ENCODE measurements at places on chromosomes 13 and 19.

GRCh38 chr13:76932076-76932475 lies 16.2 kb upstream of the ACOD1 start:
- no peak overlapping the region for H3K27ac ChIP-seq
- H3K4me1 ChIP-seq: no peaks in the 10 kb centered on the region
- H3K4me3 ChIP-seq: no peak overlapping the region
- no peak for DNase-seq
- no peaks in the 10 kb centered on the region for H3K27me3 ChIP-seq
- H3K36me3 ChIP-seq: no peaks in the 10 kb centered on the region

DNA sequence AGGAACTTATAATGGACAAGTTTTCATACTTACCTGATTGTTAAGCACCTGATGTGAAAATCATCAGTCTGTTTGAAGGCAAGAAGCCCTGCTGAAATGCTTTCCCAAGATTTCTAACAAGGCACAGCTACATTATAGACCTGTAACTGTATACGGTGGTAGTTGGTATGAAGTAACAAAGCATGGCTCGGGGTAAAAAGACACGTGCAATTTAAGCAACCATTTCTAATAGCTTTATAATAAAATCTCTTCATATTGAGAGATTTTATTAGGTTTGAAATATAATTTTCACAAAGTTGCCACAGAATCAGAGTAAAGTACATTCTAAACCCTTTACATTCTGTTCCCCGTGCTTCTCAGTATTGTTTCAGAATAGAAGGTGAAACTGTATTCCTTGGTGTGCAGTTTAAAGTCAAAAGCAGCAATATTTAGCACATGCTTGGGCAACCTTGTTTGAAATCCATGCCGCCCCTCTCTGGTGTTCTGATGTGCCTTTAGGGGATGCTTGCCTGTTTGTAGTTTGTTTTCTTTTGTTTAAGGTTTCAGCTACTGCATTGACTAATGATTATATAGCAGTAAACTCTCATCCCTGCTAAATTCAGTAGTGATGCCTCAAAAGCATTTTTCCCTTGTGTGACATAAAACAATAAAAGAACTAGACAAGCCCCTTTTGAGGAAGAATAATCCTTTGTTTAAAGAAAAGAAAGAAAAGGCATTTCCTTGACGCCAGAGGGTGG lies 125.2 kb upstream of the OBI1 start:
- no peak overlapping the region for H3K4me3 ChIP-seq
- no peaks in the 10 kb centered on the region for H3K27me3 ChIP-seq
- DNase-seq: no peak
- no peaks in the 10 kb centered on the region for H3K4me1 ChIP-seq
- H3K27ac ChIP-seq: no peak overlapping the region

DNA sequence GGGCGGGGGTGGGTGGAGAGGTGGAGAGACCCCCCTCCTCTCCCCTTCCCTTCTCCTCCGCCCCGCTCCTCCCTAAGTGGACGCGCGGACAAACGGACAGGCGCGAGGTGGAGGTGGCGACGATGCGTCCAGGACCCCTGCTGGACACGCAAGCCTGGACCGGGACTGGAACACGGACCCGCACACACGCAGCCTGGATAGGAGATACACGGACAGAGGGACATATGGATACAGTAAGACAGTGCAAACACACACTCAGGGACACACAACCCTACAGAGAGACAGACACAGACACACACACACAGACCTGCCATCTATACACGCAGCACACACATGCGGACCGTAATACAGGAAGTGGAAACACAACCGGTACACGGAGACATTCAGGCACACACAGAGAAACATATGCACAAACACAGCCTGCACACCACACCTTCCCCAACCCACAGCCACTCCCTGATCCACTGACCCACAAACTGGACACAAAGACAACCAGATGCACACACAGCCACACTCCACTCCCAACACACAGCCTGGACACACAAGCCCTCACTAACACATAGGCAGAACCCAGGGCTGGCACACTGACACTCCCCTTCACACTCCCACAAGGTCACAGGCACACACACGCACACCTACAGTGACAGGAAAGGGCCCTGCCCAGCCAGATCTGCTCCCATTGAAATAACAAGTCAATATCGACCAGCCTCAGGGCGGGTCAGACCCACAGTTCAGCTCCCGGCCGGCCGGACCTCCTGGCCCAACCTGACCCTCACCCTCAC lies 696 bp upstream of the ERFL start:
- no peaks in the 10 kb centered on the region for H3K36me3 ChIP-seq
- DNase-seq: no peak
- H3K4me1 ChIP-seq: peaks cover 6% of the 10 kb centered on the region
- no peak overlapping the region for H3K4me3 ChIP-seq
- peaks cover 93% of the 10 kb centered on the region for H3K27me3 ChIP-seq
- H3K27ac ChIP-seq: no peak overlapping the region

- H3K27ac ChIP-seq: no peak overlapping the region
- peaks cover 15% of the 10 kb centered on the region for H3K36me3 ChIP-seq
- no peak for DNase-seq
- peaks cover 13% of the 10 kb centered on the region for H3K4me1 ChIP-seq
- H3K27me3 ChIP-seq: no peaks in the 10 kb centered on the region
Observed at GRCh38 chr19:4365791-4366665, 22.7 kb downstream of the MPND start.

DNA sequence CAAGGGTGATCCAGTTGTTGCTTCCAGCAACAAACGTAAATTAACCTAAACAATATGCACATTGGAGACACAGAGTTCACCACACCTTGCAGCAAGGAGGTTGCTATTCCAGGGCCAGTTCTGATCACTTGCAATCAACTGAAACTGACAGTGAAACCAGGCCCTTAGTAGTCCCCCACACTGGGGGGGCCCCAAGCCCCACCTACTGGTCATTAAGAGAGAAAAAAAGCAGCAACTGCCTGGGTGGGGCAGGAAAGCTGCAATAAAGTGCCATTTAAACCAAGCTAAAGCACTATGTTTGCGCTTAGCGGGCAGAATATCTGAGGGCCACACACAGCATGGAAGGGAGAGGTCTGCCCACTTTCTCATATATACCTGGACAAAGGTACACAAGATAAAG lies 51.5 kb downstream of the ATP7B start:
- no peak for DNase-seq
- no peaks in the 10 kb centered on the region for H3K4me1 ChIP-seq
- H3K4me3 ChIP-seq: no peak overlapping the region
- H3K36me3 ChIP-seq: no peaks in the 10 kb centered on the region
- H3K27me3 ChIP-seq: no peaks in the 10 kb centered on the region

DNA sequence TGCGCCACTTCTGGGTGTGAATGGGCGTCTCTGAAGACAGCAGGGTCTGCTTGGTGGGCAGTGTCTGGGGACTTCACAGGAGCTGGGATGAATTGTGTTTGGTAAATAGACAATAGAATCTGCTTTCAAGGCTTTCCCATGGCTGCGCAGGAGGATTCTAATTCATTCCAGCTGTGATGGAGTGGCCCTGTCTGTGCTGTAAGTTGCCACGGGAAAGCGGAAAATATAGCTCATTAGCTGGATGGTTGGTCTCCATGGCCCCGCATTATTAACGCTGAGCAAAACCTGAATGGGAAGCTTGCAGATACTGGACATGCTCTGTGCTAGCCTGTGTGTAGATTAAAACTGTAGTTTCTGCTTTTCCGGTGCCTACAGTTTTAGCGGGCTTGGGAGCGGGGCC lies 15.6 kb upstream of the C1QTNF9 start:
- H3K4me1 ChIP-seq: no peaks in the 10 kb centered on the region
- no peak overlapping the region for H3K4me3 ChIP-seq

DNA sequence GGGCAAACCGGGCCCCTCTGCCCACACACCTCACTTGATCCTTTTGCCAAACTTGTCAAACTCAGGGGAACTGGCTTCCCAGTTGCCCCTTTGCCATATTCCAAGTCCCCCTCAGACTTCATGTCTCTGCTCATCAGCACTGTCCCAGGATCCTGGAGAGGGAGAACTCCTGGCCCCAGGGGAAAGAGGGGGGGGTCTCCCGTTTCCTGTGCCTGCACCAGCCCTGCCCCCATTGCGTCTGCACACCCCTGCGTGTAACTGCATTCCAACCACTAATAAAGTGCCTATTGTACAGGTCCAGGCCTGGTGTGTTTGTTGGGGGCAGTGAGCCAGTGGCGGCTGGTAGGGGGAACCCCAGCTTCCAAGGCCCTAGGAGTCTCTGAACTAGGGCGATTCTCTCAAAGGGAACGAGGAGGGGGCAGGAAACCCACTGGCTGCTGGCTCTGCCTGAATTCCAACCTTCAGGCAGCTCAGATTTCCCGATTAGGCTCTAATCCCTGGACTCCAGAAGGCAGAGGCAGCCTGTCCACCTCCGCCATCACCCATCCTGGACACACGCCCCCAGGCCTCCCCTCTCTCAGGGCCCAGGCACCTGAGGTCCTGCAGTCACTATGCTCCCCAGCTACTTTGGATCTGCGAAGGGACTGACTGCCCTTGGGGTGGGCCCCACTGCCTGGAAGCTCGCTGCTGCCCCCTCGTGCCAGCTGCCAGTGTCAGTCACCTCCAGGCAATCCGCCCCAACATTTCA lies 9.7 kb upstream of the ILF3 start:
- H3K4me1 ChIP-seq: peaks cover 8% of the 10 kb centered on the region
- peak overlapping the region; percentile 28 for H3K27ac ChIP-seq
- H3K27me3 ChIP-seq: no peaks in the 10 kb centered on the region
- H3K36me3 ChIP-seq: peaks cover 12% of the 10 kb centered on the region
- DNase-seq: peak; percentile 75

DNA sequence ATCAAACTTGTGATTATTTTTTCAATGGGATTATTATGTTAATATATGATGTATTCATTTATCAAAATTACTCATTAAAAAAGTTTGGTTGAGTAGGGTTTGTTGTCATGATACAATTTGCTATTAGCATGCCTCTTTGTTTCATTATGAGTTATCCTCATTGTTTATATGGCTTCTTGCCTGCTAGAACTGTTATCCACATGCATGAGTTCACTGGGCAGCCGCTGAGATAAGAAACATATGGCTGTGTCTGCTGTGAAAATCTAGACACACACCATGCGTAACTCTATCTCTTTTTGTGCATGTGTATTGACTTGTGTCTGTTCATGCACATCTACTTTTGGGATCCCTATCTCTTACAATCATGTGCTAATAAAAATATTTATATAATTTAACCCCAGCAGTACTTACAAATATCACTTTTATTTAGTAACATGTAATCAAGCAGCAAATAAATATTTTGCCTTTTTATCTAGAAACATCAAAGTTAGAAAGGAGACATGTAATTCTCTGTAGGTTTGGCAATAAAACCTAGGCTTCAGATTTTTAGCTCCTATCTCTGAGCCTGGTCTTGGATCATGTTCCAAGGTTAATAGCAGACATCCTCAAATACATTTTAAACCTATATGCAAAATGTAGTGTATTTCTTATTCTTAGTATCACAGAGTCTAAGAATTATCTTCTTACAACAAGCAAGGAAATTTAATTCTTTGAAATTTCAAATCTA lies 11.2 kb upstream of the KLF12 start:
- DNase-seq: no peak
- H3K27ac ChIP-seq: no peak overlapping the region
- H3K36me3 ChIP-seq: no peaks in the 10 kb centered on the region
- H3K4me1 ChIP-seq: no peaks in the 10 kb centered on the region
- H3K27me3 ChIP-seq: no peaks in the 10 kb centered on the region

GRCh38 chr13:48579165-48579918 lies 46.5 kb upstream of the RCBTB2 start:
- H3K27me3 ChIP-seq: no peaks in the 10 kb centered on the region
- H3K4me1 ChIP-seq: no peaks in the 10 kb centered on the region
- no peak for DNase-seq
- H3K4me3 ChIP-seq: no peak overlapping the region

DNA sequence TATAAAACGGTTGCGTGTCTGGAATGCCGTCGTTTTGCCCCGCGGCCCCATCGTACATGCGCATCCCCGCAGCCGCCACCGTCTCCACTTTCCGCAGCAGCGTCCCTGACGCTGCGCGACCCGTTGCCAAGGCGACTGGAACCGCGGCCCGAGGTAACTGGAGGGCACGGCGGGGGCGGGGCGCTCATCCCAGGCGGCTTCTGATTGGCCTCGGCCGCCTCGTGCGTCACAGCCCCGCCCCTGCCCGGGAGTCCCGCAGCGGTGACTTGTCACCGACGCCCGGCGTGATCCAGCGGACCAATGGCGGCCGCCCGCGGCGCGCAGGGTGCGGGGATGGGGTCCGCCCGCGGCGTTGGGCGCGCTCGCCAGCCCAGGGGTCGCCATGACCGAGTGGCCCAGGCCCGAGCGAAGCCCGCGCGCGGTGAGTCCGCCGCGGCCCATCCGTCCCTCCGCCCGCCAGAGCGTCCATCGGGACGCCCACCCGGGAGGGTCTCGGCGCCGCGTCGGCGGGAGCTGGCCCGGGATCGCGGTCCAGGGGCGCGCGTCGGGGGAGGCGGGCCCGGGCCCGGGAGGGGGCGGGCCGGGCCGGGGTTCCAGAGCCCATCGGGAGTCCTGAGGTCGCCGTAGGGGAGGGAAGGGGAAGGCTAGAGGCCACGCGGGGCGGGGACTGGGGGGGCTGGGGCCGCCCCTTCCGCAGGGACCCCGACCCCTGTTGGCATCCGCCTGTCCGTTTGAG lies at the start of gene ZSCAN1:
TSS of gene ZSCAN1 (plus strand) at position 285 of the 736 bp plus-strand sequence. CDS start 3,812 bp downstream, outside the sequence.
- no peaks in the 10 kb centered on the region for H3K36me3 ChIP-seq
- DNase-seq: no peak
- H3K27me3 ChIP-seq: no peaks in the 10 kb centered on the region
- H3K27ac ChIP-seq: no peak within 1 kb of the TSS

DNA sequence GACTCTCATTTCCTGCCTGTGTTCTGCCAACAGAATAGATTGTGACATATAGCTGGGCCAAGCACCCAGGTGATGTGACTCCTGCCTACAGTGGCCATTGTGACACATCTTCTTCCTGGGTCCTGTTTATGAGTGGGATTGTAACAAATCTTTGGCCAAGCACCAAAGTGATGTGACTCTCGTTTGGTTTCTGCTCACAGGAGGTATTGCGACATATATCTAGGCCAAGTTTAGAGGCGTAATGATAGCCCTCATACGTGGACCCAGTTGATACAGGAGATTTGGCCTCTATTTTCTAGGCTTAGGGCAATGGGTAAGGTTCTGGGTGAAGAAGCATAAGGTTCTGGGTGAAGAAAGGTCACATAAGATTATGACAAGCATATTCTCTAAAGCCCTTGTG lies 76.2 kb downstream of the ZNF208 start:
- no peak for DNase-seq
- H3K27me3 ChIP-seq: no peaks in the 10 kb centered on the region
- H3K36me3 ChIP-seq: no peaks in the 10 kb centered on the region

- H3K27me3 ChIP-seq: no peaks in the 10 kb centered on the region
- no peak overlapping the region for H3K4me3 ChIP-seq
- H3K27ac ChIP-seq: no peak overlapping the region
- H3K36me3 ChIP-seq: no peaks in the 10 kb centered on the region
- DNase-seq: no peak
Observed at GRCh38 chr19:29324291-29324680, 111.3 kb upstream of the UQCRFS1 start.

- H3K4me1 ChIP-seq: no peaks in the 10 kb centered on the region
- no peak for DNase-seq
- no peak overlapping the region for H3K4me3 ChIP-seq
- no peaks in the 10 kb centered on the region for H3K36me3 ChIP-seq
- H3K27ac ChIP-seq: no peak overlapping the region
Observed at GRCh38 chr19:43688059-43688701, 18.2 kb upstream of the PLAUR start.

- H3K4me1 ChIP-seq: no peaks in the 10 kb centered on the region
- no peaks in the 10 kb centered on the region for H3K36me3 ChIP-seq
- no peak overlapping the region for H3K27ac ChIP-seq
Observed at GRCh38 chr13:107999751-108000150, 215.6 kb downstream of the LIG4 start.

GRCh38 chr19:14536926-14537692 lies 7.7 kb downstream of the TECR start:
- H3K27me3 ChIP-seq: no peaks in the 10 kb centered on the region
- H3K36me3 ChIP-seq: no peaks in the 10 kb centered on the region
- peak; percentile 90 for DNase-seq
